Activated CD4-positive, alpha-beta T cell treated with anti-CD3 and anti-CD28 coated beads, Interleukin-2, amount 10 ng/mL, durations not matched to agents 7 days and 5 days (primary cell): ENCODE measurements at places on chromosomes 6 and 20. TPM values are rescaled to one million over a fixed set of nuclear protein-coding genes. Genes with fewer than 3 reads are reported as not detected.

- no peak overlapping the region for H3K4me3 ChIP-seq
- peaks cover 3% of the 10 kb centered on the region for H3K4me1 ChIP-seq
- H3K27ac ChIP-seq = no peak overlapping the region
- no peaks in the 10 kb centered on the region for H3K36me3 ChIP-seq
Measured at GRCh38 chr6:100176951-100177710, 183.1 kb upstream of the MCHR2 start.

DNA sequence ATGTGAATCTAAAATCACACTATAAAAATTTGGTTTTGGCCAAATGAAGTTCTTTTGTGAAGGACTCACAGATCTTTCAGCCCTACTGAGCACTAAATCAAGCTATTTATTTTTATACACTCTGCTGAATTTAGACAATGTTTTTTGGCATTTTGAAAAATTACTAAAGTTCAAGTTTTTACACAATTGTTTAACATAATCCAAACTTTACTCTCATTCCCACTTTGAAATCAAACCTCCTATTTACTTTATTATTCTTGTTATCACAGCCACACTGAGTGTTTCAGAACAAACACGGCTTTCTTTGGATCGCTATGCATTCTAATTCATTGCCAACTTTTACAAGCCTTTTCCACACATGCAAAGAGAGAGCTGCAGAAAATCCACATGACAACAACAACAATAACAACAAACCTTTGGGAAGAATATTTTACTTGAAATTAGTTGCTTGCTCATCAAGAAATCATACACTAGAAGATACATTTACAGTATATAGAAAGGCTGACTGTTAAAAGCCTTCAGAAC is 49.1 kb upstream of the TMEM30A start:
- H3K4me1 ChIP-seq = no peaks in the 10 kb centered on the region
- no peak overlapping the region for H3K4me3 ChIP-seq
- H3K36me3 ChIP-seq = no peaks in the 10 kb centered on the region
- peaks cover 28% of the 10 kb centered on the region for H3K27me3 ChIP-seq
- no peak overlapping the region for H3K27ac ChIP-seq

AVP gene
- not detected for total RNA-seq

TRIM40 gene
- not detected for total RNA-seq

PLA2G7 gene
- total RNA-seq = not detected

TMC2 gene
- total RNA-seq = not detected

DNA sequence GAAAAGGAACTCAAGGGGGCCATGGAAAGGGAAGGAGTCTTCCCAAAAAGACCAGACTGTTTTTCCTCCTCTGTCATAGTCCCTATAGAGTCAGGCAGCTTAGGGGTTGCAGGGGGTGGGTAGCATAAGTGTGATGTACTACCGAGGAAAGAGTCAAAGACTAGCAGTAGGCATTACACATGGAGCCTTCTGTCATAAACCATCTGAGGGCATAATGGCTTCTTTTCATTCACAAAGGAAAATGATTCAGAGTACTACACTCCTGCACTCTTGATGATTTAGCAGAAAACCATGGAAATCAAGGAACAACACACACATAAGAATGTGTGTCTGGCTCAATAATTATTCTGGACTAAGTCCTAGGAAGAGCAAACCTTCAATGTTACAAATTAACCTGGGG is 14.9 kb downstream of the PLN start:
- no peak for DNase-seq
- no peak overlapping the region for H3K27ac ChIP-seq
- no peaks in the 10 kb centered on the region for H3K27me3 ChIP-seq
- H3K4me1 ChIP-seq = peaks cover 32% of the 10 kb centered on the region
- no peak overlapping the region for H3K4me3 ChIP-seq

GRCh38 chr20:32909896-32910571 is 51.3 kb downstream of the EFCAB8 start:
- H3K27ac ChIP-seq = peak overlapping the region; percentile 41
- peaks cover under 1% of the 10 kb centered on the region for H3K36me3 ChIP-seq
- no peaks in the 10 kb centered on the region for H3K27me3 ChIP-seq
- H3K4me1 ChIP-seq = peaks cover 12% of the 10 kb centered on the region

GRCh38 chr6:30042476-30042875 is 18.6 kb upstream of the POLR1H start:
- H3K36me3 ChIP-seq = peaks cover 2% of the 10 kb centered on the region
- no peak for DNase-seq
- no peaks in the 10 kb centered on the region for H3K27me3 ChIP-seq

CNR1 gene
- total RNA-seq = not detected

GRCh38 chr20:46573234-46573633 is 22.8 kb upstream of the OCSTAMP start:
- no peak overlapping the region for H3K4me3 ChIP-seq
- no peak for DNase-seq
- no peak overlapping the region for H3K27ac ChIP-seq
- H3K4me1 ChIP-seq = peaks cover 2% of the 10 kb centered on the region
- no peaks in the 10 kb centered on the region for H3K36me3 ChIP-seq
- peaks cover 39% of the 10 kb centered on the region for H3K27me3 ChIP-seq

DNA sequence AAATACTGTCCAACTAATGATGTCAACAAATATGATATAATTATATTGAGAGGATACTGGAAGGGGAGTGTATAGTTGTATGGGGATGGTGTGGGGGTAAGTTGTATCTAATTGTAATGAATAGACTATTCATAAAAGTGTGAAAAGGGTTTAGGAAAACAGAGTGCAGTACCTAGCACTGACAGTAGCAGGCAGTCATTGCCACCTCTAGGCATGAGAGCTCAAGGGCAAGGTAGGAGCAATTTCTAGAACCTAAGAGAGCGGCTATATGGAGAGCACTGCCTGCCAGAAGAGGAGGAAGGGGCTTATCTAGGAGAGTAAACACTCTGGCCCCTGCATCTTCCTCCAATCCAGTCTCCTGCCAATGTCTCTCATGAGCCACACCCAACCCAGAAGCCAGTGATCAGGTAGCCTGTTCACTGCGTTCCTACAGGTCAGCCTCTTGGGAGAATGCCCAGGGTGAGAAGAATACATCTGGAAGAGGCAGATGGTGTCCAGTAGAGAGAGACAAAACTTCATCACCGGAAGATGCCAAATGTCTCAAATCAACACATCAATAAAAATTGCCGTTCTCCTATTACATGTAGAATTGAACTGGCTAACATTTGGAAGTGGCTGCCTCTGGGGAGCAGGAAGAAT is 200.0 kb downstream of the LY86 start:
- H3K36me3 ChIP-seq = no peaks in the 10 kb centered on the region
- H3K4me1 ChIP-seq = peaks cover 22% of the 10 kb centered on the region
- no peak overlapping the region for H3K27ac ChIP-seq

MDFI gene
- total RNA-seq = not detected

DNA sequence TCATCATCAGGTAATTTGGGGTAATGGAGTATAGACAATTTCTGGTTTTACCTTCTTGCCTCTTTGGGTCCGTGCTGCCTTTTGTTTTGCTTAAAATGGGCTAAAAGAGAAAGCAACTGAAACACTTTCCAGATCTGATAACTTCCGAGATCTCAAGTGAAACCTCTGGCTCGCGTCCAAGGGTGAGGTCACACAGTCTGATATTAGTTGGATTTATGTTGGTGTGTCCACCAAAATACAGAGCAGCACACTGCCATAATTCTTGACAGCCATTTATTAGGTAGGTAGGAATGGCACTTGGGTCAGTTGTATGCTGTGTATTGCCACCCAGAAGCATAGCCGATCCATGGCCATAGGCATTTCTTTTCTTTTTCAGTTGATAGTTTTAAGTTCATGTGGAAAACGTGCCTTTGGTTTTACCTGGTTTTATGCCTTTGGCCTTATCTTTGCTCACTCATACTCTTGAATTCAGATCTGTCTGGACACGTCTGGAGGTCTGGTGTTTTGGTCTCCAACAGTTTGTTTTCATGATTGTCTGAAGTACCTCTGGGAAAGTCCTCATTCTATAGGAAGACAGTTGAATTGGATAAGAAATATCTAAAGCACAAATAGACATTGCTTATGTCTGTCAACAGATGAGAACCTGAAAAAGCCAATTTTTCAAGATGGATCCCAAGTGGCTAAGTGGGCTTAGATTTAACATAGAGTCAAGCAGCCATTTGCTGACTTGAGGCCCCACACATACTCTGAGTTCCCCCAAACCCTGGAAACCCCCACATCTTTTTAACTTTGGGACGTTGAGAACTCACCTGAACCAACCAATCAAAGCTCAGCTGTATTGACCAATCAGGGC is 320.8 kb downstream of the SOX4 start:
- H3K27me3 ChIP-seq = peaks cover 3% of the 10 kb centered on the region
- peaks cover 29% of the 10 kb centered on the region for H3K4me1 ChIP-seq
- peak overlapping the region; percentile 55 for H3K27ac ChIP-seq
- DNase-seq = peak; percentile 67
- peak overlapping the region; percentile 40 for H3K4me3 ChIP-seq

DEFB132 gene
- total RNA-seq = not detected
